ENCODE measurements at places on chromosomes 7 and 10. TPM values are rescaled to one million over a fixed set of nuclear protein-coding genes. Genes with fewer than 3 reads are reported as not detected.

- H3K4me3 ChIP-seq = no peak overlapping the region
- H3K27ac ChIP-seq = no peak overlapping the region
- H3K27me3 ChIP-seq = no peaks in the 10 kb centered on the region
Measured at GRCh38 chr10:121337427-121337826, 260.8 kb downstream of the FGFR2 start.

DNA sequence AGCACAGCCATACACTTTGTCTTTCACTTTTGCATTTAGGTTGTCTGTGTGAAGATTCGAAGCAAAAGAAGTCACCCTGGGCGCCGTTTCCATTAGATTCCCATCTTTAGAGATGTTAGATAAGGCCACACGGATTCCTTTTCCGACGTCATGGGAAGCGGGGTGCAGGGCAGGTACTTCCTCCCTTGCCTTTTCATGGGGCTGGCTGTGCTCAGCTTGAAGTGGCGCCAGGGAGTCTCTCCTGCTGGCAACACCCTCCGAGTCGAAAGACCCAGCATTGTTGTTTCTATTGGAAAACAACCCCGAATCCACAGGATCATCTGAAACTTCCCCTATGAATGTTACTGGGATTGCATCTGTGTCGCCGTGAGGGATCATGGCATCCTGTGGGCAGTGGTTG is 246.4 kb upstream of the GRB10 start:
- no peak for DNase-seq
- no peaks in the 10 kb centered on the region for H3K27me3 ChIP-seq
- H3K27ac ChIP-seq = no peak overlapping the region
- no peak overlapping the region for H3K4me3 ChIP-seq
- no peaks in the 10 kb centered on the region for H3K4me1 ChIP-seq

DNA sequence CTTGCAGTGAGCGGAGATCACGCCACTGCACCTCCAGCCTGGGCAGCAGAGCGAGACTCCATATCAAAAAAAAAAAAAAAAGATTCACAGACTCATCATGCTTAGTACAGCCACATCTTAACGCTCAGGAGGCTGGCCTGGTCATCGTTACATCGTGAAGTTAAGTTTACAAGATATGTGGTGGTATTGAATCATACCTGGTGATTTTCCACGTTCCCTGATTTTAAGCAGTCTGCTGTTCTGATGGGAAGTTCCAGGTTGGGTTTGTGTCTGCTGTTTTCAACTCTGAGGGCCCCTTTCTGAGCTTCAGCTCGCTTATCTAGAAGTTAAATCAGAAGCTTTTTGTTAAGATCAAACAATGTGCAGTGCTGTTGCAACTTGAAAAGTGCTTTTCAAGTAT is 6.9 kb downstream of the PPP2R2D start:
- no peak for DNase-seq
- H3K36me3 ChIP-seq = peaks cover 23% of the 10 kb centered on the region
- no peaks in the 10 kb centered on the region for H3K27me3 ChIP-seq
- H3K4me1 ChIP-seq = peaks cover 82% of the 10 kb centered on the region
- H3K4me3 ChIP-seq = no peak overlapping the region
- H3K27ac ChIP-seq = peak overlapping the region; percentile 46

- no peak overlapping the region for H3K4me3 ChIP-seq
- no peak overlapping the region for H3K27ac ChIP-seq
- no peaks in the 10 kb centered on the region for H3K4me1 ChIP-seq
- no peaks in the 10 kb centered on the region for H3K27me3 ChIP-seq
- DNase-seq = no peak
- no peaks in the 10 kb centered on the region for H3K36me3 ChIP-seq
Measured at GRCh38 chr10:31268444-31269303, 50.3 kb upstream of the ZEB1 start.

GRCh38 chr7:114183311-114184088 is 231.1 kb upstream of the FOXP2 start:
- no peak overlapping the region for H3K27ac ChIP-seq
- no peak overlapping the region for H3K4me3 ChIP-seq
- no peaks in the 10 kb centered on the region for H3K4me1 ChIP-seq
- no peak for DNase-seq
- H3K27me3 ChIP-seq = no peaks in the 10 kb centered on the region

DNA sequence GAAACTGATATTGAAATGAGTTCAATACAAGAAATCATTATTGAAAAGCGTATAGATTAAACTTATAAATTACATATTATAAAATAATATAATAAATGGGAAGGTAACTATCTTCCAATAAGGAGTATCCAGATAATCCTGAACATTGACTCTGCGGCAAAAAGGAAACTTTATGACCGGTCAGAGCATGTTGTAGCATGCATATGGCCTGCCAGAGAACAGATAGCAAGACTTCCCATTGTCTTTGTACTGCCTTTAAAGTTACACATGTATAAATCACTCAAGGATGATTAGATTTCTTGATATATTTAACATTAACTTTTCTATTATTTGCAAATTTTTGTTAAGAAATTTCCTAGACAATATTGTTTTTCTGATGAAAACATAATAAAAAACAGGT is 56.2 kb upstream of the ETV1 start:
- no peak for DNase-seq
- no peaks in the 10 kb centered on the region for H3K4me1 ChIP-seq
- no peaks in the 10 kb centered on the region for H3K27me3 ChIP-seq

GRCh38 chr7:103524042-103524907 is 78.3 kb upstream of the SLC26A5 start:
- peak; percentile 0 for DNase-seq
- H3K27ac ChIP-seq = no peak overlapping the region
- no peak overlapping the region for H3K4me3 ChIP-seq
- no peaks in the 10 kb centered on the region for H3K36me3 ChIP-seq
- no peaks in the 10 kb centered on the region for H3K4me1 ChIP-seq
- peaks cover 2% of the 10 kb centered on the region for H3K27me3 ChIP-seq

DNA sequence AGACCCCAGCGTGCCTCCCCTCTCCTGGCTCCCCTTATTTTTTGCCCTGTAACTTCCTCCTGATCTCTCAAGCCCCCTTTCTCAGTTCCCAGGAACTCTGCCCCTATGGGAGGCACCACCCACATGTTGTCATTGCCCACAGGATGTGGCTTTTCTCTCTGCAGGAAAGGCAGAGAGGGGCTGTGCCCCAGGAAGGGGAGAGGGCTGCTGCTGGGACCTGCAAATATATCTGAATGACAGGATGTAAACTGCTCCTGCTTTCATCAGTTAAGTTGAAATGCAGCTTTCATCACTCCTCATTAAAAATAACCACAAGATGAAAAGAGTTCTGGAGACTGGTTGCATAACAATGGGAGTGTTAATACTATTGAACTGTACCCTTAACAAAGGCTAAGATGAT is 103.3 kb downstream of the CLEC2L start:
- DNase-seq = peak; percentile 38
- H3K4me1 ChIP-seq = peaks cover 61% of the 10 kb centered on the region
- peaks cover 18% of the 10 kb centered on the region for H3K36me3 ChIP-seq
- no peaks in the 10 kb centered on the region for H3K27me3 ChIP-seq

GRCh38 chr10:132855889-132856288 is 69.9 kb upstream of the NKX6-2 start:
- H3K27ac ChIP-seq = no peak overlapping the region
- H3K36me3 ChIP-seq = no peaks in the 10 kb centered on the region
- H3K4me1 ChIP-seq = no peaks in the 10 kb centered on the region
- DNase-seq = no peak
- H3K27me3 ChIP-seq = no peaks in the 10 kb centered on the region

DNA sequence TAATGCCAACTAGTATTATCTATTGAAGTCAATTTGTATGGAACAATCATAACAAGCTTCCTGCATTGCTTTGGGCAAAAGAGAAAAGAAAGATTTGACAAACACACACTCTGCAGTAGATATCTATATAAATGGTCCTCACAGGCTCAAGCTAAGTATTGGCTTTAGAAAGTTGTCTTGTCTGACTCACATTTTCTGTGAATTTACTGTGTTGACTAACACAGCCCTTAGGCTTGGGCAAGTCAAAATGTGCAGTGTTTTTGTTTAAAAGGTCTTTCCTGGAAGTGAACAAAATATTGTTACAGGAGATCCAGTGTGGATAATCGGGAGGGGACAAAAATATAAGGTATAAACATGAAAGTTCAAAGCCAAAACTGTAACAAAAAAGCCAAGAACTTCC is 194.4 kb downstream of the RELN start:
- no peak for DNase-seq
- no peaks in the 10 kb centered on the region for H3K4me1 ChIP-seq
- no peak overlapping the region for H3K27ac ChIP-seq
- H3K27me3 ChIP-seq = no peaks in the 10 kb centered on the region
- H3K36me3 ChIP-seq = no peaks in the 10 kb centered on the region

GRCh38 chr7:92838934-92839333 is 2.6 kb upstream of the CDK6 start:
- no peak overlapping the region for H3K27ac ChIP-seq
- no peak overlapping the region for H3K4me3 ChIP-seq
- no peaks in the 10 kb centered on the region for H3K27me3 ChIP-seq

- peaks cover 2% of the 10 kb centered on the region for H3K27me3 ChIP-seq
- H3K4me3 ChIP-seq = no peak overlapping the region
- H3K27ac ChIP-seq = no peak overlapping the region
- no peak for DNase-seq
Measured at GRCh38 chr10:117254338-117254737, 13.4 kb downstream of the SLC18A2 start.

GRCh38 chr10:117686606-117687005 is 144.1 kb downstream of the EMX2 start:
- DNase-seq = no peak
- H3K27me3 ChIP-seq = no peaks in the 10 kb centered on the region
- H3K4me1 ChIP-seq = no peaks in the 10 kb centered on the region
- H3K36me3 ChIP-seq = no peaks in the 10 kb centered on the region
- no peak overlapping the region for H3K4me3 ChIP-seq
- H3K27ac ChIP-seq = no peak overlapping the region

DNA sequence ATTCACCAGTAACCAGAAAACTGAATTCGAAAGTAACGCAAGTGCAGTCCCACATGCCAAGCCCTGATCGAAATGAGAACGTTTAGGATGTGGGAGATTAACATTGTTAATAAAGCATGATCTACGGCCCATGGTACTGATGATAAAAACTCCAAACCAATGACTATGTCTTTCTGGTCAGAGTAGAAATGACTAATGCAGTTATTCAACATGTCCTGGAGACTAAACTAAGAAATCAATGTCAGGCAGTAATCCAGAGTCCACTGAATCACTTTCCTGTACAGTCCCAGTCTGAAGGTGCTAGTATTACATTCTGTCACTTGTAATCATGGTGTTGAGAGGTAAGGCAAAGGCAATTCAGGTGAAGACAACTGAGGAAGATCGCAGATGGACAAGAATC is 14.4 kb downstream of the NPSR1 start:
- DNase-seq = no peak
- H3K4me1 ChIP-seq = no peaks in the 10 kb centered on the region
- H3K36me3 ChIP-seq = no peaks in the 10 kb centered on the region
- H3K27me3 ChIP-seq = no peaks in the 10 kb centered on the region
- no peak overlapping the region for H3K4me3 ChIP-seq
- no peak overlapping the region for H3K27ac ChIP-seq

- no peak for DNase-seq
- H3K36me3 ChIP-seq = no peaks in the 10 kb centered on the region
- no peak overlapping the region for H3K27ac ChIP-seq
- H3K4me1 ChIP-seq = no peaks in the 10 kb centered on the region
- H3K27me3 ChIP-seq = no peaks in the 10 kb centered on the region
Measured at GRCh38 chr10:61778137-61778536, 115.4 kb downstream of the CABCOCO1 start.

- DNase-seq = peak; percentile 74
- H3K4me1 ChIP-seq = peaks cover 12% of the 10 kb centered on the region
- H3K27ac ChIP-seq = no peak overlapping the region
- H3K36me3 ChIP-seq = peaks cover 32% of the 10 kb centered on the region
- no peak overlapping the region for H3K4me3 ChIP-seq
- no peaks in the 10 kb centered on the region for H3K27me3 ChIP-seq
Measured at GRCh38 chr10:100518761-100519241, 860 bp downstream of the SEC31B start.

GRCh38 chr10:12971001-12971788 is 30.3 kb downstream of the CCDC3 start:
- H3K4me3 ChIP-seq = no peak overlapping the region
- H3K4me1 ChIP-seq = no peaks in the 10 kb centered on the region
- no peaks in the 10 kb centered on the region for H3K36me3 ChIP-seq
- H3K27me3 ChIP-seq = no peaks in the 10 kb centered on the region
- H3K27ac ChIP-seq = no peak overlapping the region

- no peaks in the 10 kb centered on the region for H3K4me1 ChIP-seq
- no peak overlapping the region for H3K4me3 ChIP-seq
- H3K27me3 ChIP-seq = no peaks in the 10 kb centered on the region
- no peaks in the 10 kb centered on the region for H3K36me3 ChIP-seq
- DNase-seq = no peak
- no peak overlapping the region for H3K27ac ChIP-seq
Measured at GRCh38 chr7:12296051-12296570, 85.0 kb downstream of the TMEM106B start.

DNA sequence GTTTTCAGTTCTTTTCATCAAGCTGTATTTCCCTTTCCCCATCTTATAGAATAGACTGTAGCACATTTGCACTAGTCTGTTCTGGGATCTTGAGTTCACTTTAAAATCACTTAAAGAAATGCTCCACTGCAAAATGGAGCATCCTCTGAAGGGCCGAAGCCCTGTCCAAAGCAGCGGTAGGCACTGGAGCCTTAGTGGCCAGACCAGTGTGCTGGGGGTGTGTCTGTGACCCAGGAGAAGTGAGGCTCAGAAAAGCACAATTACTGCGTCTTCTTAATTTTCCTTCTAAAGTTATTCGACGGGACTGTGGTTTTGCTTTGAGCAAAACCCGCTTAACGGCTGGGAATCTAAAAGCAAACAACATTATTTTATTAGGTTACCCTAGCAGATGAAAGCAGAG is 205.7 kb downstream of the SLC25A13 start:
- peaks cover 5% of the 10 kb centered on the region for H3K36me3 ChIP-seq
- no peaks in the 10 kb centered on the region for H3K4me1 ChIP-seq

GRCh38 chr7:50711271-50712175 is 71.2 kb downstream of the GRB10 start:
- no peak overlapping the region for H3K4me3 ChIP-seq
- no peaks in the 10 kb centered on the region for H3K4me1 ChIP-seq
- no peak for DNase-seq
- no peak overlapping the region for H3K27ac ChIP-seq

GRCh38 chr10:131810036-131810804 is 90.6 kb upstream of the PPP2R2D start:
- DNase-seq = no peak
- no peak overlapping the region for H3K27ac ChIP-seq
- H3K27me3 ChIP-seq = peaks cover 6% of the 10 kb centered on the region
- no peaks in the 10 kb centered on the region for H3K36me3 ChIP-seq
- H3K4me3 ChIP-seq = no peak overlapping the region
- H3K4me1 ChIP-seq = no peaks in the 10 kb centered on the region

The PLEKHS1 gene
- total RNA-seq = not detected

The STK17A gene
- 218 TPM for total RNA-seq

The PARD3 gene
- total RNA-seq = 0.53 TPM

The TMEM225B gene
- 1.0 TPM for total RNA-seq

The CPA2 gene
- not detected for total RNA-seq

The MSMB gene
- not detected for total RNA-seq

The FGFR2 gene
- total RNA-seq = 0.22 TPM

The SPDYE2B gene
- total RNA-seq = not detected

Measured in CD4-positive, alpha-beta T cell (primary cell).